ENCODE measurements at places on chromosomes 4 and X.

GRCh38 chrX:79361192-79361870, 5.8 kb downstream of the ITM2A start:
- no peak for DNase-seq

DNA sequence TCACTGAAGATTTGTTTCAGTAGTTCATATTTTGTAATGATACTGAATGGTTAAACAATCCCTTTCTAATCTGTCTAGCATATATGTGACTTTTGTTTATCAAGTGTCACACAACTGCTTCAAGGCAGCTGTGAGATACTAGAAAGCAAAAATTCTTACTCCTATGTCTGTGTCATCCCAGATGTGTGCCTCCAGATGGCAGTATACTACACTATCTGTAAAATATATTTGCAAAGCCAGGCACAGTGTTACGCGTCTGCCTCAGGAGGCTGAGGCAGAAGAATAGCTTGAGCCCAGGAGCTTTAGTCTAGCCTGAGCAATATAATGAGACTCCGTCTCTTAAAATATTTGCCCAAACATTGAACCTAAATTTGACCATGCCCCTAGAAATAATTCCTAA, 4.0 kb downstream of the NUDT10 start:
- no peak for DNase-seq

- DNase-seq: no peak
Measured at GRCh38 chrX:44842550-44843317, 1.1 kb upstream of the DUSP21 start.

- no peak for DNase-seq
Measured at GRCh38 chr4:113436360-113436759, 325.2 kb downstream of the CAMK2D start.

GRCh38 chrX:115939636-115940160, 230.8 kb upstream of the AGTR2 start:
- DNase-seq: no peak

DNA sequence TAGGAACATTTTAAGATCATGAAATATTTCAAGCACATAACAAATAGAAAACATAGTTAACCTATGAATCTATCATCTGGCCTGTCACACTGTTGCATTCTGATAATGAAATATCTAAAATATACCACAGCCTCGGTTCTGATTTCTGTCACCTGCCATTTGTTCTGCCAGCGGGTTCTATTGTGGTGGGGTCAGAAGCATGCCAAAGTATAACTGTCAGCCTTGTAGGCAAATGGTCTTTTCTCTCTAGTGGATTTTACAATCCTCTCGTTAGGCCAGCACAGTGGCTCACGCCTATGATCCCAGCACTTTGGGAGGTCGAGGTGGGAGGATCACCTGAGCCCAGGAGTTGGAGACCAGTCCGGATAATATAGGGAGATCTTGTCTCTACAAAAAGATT, 47.9 kb downstream of the HTRA3 start:
- no peak for DNase-seq

- DNase-seq: no peak
Measured at GRCh38 chrX:11053351-11053750, 57.8 kb upstream of the HCCS start.

DNA sequence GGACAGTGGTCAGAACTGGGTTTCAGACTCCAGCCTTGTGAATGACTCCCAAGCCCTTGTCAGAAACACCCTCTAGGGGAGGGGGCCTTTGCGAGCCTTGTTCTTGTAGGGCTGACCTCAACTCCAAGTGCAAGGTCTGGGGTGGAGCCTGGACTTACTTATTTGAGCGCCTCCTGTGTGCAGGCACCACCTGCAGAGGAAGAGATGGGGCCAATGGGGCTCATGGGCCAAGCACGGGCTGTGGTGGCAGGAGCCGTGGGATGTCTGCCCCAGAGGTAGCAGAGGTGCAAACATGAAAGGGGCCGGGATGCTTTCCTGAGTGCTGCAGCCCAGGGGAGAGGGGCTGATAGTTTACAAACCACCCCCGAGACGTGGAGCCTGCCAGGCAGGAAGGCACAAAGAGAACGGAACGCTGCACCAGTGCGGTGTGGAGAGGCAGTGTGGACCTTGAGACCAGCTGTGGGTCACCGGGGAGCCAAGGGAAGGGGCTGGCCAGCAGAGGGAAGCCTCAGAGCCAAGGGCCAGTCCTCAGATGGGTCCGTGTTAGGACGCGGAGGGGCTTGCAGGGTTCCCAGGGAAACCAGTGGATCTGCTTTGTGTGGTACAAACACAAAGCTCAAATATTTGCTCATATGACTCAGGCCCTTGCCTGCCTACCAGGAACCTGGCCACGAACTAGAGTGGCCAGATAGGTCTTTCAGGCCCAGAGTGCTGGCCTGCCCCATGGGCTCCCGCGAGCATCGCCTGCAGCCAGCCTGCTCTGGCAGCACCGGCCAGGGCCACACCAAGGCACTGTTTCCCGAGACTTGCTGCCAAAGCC, 8.7 kb upstream of the TADA2B start:
- DNase-seq: no peak

DNA sequence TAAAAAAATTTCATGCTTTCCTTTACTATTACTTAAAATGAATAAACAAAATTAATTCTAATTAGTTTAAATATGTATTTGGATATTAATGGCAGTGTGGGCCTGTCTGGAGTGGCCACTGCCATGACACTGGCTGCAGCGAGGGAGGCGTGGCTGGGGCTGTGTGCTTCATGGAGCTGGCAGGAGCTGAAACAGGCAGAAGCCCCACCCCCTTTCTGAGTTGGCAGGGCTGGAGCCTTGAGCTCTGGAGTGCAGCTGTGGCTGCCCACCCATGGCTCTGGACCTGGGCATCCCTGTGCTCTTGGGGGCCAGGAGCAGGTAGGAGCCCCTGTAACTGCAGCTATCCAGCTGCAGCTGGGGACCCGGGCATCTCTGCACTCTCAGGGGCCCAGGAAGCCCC, 8.2 kb upstream of the HSD17B11 start:
- no peak for DNase-seq

- no peak for DNase-seq
Measured at GRCh38 chr4:79073471-79073870, 134.2 kb upstream of the PAQR3 start.

DNA sequence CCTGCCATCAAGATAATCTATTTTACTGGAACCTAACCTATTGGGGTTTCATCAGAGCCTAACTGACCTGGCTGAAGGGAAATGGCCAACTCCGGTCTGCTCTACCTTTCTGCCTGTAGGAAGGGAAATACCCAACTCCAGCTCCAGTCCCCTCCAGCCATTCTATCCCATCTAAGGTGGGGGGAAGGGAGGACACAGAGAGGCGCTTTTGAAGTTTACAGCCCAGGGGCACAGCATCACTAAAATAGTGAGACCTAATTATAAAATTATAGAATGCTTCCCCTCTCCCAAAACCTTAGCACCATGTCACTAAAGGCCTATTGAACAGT, 27.8 kb upstream of the ACSL4 start:
- no peak for DNase-seq

GRCh38 chrX:121161501-121161933, 114.1 kb downstream of the GLUD2 start:
- DNase-seq: peak; percentile 9

DNA sequence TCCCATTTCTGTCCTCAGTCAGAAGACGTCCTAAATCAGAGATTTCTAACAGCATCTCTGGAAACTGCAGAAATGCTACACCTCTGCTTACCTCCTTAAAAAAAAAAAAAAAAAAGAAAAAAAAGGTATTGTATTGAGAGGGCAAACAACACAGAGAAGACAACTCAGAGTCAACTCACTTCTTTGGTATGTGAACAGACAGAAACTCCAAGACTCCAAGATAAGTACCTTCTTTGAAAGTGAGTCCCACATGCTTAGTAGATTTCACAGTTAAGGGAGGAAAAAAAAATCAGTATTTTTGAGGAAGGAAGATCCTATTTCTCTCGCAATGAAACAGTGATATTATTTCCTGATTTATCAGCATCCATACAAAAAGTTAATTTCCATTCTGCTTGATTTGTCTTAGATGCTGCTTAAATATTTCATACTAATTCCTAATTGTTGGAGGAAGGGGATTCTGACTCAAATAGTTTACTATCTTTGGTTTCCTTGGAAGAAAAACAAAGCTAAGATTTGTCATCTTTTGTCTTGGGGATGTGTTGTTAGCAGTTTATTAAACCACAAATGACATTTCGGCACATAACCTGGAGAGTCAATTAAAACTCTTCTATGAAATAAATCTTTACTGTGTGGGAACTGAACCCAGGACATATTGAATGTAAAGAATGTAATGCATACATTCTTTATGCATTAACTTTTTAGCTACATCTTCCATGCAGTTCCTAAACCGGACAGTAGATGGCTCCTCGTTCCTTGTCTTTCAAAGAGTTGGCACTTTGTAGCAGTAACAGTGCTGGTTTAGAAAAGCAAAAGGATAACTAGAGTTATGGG, 4.7 kb downstream of the RASGEF1B start:
- peak; percentile 11 for DNase-seq

GRCh38 chr4:87849612-87850011, 16.8 kb downstream of the MEPE start:
- no peak for DNase-seq

GRCh38 chr4:41645728-41646390, 102.7 kb downstream of the PHOX2B start:
- DNase-seq: no peak

DNA sequence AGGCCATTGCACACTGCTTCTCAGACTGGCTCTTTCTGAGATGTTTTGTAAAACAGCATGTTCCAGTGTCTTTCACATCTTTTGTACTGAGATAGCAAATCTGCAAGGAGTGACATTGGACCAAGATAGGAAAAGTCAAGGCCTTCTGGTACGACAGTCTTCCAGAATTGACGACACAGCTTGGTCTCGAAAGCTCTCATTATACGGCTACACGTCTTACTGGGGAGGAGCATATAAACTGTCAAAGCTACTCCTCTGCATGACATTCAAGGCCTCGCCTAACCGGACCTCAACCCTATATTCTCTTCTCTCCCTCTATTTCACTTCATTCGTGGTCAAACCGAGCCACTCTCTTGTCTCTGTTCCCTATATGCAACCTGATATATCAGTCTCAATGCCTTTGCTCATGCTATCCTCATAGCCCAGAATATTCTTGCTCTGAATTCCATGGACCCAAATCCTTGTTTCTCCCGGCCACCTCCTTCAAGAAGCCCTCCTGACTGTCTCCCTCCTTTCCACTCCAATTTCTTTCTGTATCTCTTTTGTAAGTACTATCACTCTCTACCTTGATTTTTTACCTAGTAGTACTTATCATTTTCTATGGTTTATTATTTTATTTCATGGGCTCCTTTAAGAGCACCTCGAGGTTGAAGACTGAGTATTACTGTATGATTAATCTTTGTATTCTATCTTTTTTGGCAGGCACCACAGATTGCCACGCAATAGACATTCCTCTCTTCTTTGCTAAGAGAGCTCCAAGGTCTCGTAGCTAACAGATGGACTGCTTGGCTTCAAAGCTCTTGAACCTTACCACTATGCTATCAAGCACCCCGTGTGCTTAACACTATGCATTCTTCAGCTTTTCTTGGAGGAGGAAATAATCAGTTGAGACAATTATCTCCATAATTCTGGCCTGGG, 35.1 kb downstream of the RBM47 start:
- DNase-seq: no peak

GRCh38 chr4:153232768-153233167, 28.5 kb downstream of the TRIM2 start:
- no peak for DNase-seq

DNA sequence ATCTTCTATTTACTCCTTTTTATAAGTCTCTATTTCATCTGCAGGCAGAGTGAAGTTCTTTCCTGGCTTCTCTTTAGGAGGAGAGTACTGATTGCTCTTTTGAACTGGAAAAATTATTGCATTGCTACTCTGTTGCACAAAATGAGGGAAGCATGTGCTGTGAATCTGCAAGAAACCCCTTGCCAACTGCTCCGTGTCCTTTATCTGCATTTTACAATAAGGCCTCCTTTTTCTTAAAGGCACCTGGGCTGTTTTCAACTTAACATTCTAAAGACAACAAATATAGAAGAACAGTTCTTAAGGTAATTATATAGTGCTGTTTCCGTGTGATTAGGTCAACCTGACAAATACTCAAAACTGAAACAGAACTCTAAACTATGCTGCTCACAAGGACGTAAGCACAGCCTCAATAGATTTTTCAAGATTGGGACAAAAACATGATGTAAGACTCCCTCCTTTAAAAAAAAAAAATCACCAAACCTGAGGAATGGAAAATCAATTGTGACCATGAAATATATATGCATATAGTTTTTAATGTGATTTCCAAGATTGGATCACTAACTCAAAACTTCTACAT, 716.6 kb upstream of the INTU start:
- no peak for DNase-seq

DNA sequence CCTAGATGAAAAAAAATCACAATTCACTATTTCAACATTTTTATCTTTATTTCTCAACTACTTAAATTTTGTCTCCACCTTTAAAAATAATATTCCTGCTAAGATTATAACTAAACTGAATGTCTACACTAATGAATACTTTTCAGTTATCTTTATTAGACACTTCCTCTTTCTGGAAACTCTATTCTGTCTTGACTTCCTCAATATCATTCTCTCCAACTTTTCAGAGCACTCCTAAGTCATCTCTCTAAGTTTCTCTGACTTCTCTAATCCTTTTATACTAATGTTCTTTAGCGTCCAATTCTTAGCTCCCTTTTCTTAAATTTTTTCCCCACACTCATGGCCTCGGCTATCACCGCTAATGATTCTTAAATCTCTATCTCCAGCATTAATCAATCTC, 374.2 kb downstream of the FBXO8 start:
- DNase-seq: no peak

GRCh38 chrX:120125444-120125843, 9.7 kb upstream of the RHOXF1 start:
- no peak for DNase-seq

DNA sequence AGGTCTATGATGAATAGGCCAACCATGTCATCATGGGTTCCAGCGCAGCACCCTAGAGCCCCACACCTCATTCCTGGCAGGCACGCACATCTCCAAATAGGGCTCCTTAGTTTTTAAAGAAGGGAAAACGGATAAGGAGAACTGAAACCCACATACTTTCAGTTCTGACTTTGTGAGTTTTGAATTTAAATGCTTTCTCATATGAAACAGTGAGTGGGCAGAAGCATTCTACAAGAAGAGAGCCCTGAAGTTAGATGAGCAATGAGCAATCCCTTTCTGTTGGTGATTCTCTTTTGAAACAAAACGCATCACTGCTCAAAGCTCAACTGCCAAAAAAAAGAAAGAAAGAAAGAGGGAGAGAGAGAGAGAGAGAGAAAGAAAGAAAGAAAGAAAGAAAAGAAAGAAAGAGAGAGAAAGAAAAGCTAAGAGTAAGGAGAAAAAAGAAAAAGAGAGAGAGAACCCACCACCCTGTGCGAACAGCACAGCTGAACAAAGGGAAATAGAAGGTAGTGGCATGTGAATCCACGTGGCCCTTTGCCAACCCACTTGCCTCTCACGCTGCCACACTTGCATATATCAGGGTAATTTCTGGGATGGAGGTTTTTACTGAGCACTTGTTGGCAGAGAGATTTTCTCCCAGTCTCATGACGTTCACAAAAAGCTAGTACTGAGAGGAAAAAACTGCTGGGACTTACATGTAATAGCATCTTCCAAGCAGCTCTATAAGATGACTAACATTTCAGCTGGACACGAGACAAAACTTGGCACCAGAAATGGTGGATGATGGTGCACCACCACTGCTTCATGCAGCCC, 31.0 kb downstream of the TMSB4X start:
- peak; percentile 89 for DNase-seq
